ENCODE measurements at places on chromosomes 4 and X.

DNA sequence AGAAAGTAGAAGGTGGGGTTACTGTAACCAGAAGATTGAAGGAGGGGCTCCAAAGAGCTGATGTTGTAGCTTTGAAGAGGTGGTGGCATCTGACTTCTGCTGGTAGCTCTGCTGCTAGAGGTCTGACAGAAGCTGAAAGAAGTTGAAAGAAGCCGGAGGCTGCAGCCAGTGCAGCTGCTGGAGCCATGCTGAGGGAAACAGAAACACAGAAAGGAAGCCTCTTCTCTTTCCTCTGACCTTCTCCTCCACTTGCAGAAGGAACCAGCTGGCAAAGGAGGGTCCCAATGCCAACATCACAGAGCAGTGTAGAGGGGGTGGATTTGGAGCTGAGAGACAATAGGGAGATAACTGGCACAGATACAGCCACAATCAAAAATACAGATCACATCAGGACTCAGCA, 89.3 kb upstream of the HHIP start:
- no peak for DNase-seq

- no peak for DNase-seq
These were observed 20.0 kb downstream of the PALLD start for GRCh38 chr4:168516841-168517240.

- no peak for DNase-seq
These were observed 956 bp downstream of the TMEM154 start for GRCh38 chr4:152678841-152679240.

- no peak for DNase-seq
These were observed 69.6 kb downstream of the AGTR2 start for GRCh38 chrX:116239944-116240840.

- DNase-seq: no peak
These were observed 401 bp downstream of the SOWAHD start for GRCh38 chrX:119758731-119759247.

DNA sequence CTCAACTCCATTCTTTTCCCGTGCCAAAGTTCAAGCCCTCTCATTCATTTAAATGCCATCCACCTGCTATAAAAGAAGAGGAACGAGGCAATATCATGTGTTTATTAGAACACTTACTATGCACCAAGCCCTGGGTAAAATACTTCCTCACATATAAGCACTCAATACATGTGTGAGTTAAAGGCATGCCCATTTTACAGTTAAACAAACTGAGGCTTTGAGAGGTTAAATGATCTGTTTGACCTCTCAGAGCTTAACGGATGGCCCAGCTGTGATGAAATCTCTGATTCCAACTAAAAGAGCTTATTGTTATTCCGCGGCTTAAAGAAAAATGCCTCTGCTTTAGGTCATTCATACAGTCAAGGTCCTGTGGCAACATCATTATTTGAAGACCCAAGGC, 124.3 kb downstream of the HS6ST2 start:
- no peak for DNase-seq

DNA sequence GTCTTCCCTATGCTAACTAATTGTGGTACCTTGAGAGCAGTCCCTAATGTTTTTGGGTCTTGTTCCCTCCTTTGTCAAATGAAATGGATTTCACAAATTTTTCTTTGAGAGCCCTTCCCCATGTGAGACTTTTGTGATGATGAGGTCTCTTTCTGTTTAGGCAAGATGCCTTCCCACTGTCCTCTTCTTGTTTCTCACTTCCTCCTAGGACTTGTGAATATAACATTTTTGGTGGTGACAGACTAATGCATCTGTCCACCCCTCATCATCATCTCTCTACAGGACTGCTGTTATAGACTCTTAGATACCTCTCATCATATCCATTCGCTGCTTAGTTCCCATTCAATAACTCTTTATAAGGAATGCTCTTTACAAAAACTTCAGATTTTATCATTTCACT, 8.7 kb upstream of the ANK2 start:
- no peak for DNase-seq

GRCh38 chr4:137360761-137361160, 171.5 kb downstream of the PCDH18 start:
- no peak for DNase-seq

DNA sequence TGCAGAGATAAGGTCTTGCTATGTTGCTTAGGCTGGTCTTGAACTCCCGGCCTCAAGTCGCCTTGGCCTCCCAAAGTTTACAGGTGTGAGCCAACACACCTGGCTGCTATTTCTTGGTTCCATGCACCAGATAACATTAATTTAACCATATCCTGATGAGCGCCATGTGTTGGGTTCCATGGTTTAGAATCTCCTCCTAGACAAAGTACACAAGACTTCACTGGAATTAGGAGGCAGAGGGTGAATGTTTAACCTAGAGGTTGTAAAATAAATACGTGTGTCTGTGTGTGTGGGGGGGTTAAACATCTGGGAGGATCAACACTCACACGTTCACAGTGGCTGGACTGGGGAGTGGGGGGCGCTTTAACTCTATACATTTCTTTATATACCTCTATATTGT, 32.4 kb upstream of the SORCS2 start:
- DNase-seq: no peak

DNA sequence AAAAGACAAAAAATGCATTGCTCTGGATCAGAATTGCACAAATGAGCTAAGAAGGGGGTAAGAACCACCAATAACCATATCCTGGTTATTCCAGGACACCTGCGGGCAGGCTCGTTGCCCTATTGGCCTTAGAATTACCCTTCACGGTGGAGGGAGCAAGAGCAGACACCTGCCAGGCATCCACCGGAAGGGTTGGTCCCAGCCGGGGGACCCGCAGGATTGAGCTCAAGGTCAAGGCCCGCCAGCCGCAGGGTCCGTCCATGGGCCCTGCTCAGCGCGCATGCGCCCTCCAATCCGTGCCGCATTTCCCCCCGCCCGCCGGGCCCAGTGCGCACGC, 575 bp downstream of the SLC25A6 start:
- DNase-seq: no peak

- no peak for DNase-seq
These were observed 1131.6 kb upstream of the PCDH7 start for GRCh38 chr4:29588617-29589016.

- DNase-seq: no peak
These were observed 28.4 kb downstream of the BOD1L1 start for GRCh38 chr4:13599159-13599558.

- DNase-seq: no peak
These were observed 319.5 kb downstream of the KCNIP4 start for GRCh38 chr4:21628916-21629610.

DNA sequence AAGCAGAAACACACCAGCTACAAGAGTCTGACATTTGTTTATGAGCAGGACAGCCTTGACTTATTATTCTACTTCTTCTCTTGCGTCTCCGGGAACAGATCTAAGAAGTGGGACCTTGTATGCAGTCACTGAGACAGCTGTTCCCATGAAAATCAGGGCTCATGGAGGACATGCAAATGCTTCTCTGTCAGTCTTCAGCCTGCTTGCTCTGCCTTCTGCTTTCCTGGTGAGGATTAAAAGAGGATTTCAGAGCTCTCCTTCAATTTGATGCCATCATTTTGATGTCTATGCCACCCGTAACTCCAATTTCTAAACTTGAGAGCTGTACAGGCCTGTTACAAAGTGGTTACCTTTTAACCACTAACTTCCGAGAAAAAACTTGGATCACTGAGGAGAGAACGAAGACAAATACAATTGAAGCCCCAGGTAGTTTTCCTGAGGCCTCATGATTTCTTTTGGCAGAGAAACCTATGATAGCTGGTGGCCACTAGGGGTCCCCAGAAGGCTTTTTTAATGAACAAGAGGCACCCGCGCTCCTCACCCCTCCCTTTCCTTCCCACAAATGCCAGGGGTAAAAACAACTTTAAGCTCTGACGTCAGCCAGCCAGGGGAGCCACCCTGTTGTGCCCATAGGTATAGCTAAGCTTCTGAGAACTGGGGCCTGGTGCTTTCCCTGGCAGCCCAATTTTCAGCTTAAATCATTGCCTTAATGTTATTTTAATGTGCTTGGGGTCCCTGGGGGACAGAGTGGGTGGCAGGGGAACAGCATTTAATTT, 97.0 kb downstream of the DDIT4L start:
- DNase-seq: peak; percentile 62

DNA sequence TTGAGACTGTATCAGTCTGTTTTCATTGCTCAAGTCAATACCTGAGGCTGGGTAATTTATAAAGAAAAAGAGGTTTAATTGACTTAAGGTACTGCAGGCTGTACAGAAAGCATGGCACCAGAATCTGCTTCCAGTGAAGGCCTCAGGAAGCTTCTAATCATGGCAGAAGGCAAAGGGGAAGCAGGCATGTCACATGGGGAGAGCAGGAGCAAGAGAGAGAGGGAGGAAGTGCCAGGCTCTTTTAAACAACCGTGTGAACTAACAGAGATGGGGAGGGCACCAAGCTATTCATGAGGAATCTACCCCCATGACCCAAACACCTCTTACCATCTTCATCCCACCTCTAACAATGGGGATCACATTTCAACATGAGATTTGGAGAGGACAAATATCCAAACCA, 7.2 kb upstream of the TMEM131L start:
- no peak for DNase-seq

DNA sequence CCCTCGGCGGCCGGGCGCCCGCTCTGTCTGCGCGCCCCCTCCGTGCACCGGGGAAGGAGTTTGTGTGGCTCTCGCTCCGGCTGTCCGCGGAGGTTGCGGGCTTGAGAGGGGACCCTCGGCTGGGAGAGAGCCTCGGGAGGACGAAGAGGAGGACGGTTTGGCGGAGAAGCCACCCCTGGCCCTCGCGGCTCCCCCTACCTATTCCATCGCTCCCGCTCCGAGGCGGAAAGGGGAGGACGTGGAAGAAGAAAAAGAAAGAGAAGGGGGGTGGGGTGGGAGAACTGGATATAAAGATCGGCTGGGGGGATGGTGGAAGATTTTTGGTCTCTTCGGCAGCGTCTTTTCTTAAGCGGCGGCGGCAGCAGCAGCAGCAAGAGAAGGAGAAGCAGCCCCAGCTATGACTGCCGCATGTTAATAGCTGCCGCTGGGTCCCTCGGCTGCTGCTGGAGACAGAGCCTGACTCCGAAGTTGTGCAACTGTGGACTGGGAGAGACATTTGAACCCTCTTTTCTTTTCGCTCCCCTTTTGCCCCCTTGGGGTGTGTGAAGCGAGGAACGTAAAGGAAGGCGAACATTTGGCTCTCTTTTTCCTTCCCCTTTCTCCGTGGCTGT, 895 bp downstream of the ADGRL3 start:
- no peak for DNase-seq

DNA sequence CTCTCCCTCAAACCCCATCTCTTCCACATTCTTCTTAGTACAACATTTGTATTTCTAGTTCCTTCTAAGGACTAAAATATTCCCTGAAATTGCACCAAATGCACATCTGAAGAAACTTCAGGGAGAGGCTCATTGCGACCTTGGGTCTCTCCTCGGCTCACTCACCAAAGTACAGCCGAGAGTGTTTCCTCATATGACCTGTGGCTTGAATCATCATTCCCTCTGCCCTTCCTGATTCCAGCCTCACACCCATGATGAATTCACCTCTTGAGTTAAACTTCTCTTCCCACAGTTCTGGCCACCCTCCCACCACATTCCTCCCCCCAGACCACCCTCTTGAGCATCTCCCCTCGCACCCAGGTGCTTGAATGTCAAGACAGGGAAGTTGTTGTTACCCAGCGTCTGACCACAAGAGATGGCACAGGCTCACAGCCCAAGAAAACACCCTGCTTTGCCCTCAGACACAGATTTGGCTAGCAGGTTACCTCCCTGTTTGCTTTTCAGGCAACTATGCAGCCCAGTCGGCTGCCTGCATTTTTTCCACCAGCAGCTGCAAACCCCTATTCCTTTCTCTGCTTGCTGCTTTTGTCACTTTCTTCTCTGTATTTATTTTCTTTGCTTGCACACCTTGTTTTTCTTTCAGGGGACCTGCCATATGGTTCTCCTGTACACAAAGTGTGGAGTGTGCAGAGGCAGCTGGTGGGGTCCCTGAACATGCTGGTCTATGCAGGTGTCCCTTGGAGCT, 214.8 kb downstream of the SPATA18 start:
- DNase-seq: no peak

DNA sequence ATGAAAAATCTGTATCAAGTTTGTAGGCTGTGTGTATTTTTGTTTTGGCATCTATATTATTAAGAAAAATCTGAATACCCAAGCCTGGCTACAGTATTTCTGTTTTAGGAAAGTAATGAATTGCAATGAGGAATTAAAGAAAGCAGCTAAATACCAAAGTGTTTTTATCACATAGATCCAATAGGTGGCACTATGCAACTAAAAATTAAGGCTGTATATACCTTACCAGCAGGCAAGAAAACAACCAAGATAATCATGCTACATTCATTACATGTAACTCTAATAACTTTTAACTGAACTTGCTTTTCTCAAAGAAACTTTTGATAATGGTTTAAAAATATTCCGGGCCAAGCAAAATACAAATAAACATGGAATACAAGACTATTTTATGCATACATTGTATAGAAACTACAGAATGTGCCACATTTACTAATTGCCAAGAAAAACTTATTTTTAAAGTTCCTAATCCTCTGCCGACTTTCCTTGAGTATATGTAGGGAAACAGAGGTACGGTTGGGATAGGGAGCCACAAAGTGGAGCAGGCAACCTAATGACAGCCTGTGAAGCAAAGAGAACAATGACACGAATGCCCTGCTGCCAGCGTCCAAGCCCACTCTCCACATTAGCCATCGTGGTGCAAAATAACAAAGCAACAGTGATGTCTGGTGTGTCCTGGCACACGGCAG, 63.7 kb downstream of the SEC24D start:
- no peak for DNase-seq

DNA sequence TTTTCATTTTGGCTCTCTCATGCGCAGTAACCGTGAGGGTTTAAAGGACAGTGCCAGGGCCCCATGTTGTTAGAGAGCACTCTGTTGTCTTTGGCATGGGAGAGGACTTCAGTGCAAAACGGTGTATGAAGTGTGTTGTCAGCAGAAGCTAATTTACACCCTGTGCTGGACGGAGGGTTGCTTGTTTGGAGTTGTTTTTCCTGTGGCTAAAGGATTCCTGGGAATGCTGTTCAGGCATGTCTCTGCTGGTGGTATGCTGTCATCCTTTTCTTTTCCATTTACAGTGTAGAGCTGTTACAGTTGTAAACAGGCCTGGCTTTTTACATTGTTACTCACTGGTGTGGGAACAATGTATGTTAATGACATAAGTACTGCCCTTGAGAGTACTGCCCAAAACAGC, 206.3 kb downstream of the CBR4 start:
- no peak for DNase-seq

DNA sequence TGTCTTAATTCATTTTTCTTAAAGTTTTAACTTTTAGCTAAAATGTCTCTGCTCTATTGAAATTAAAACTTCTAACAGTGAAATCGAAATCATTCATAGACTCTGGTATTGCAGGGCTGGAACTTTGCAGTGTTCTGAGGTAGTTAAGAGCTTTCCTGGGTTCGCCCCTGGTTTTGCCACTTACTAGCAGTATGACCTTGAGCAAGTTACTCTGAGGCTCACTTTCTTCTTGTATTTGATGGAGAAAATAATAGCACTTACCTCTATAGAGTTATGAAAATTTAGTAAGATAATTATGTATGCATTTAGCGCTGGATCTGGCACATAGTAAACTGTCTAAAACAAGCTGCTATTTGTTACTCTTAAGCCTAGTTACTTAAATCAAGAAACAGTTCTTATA, 1.7 kb downstream of the SLAIN2 start:
- no peak for DNase-seq
